ENCODE measurements at places on chromosomes 5 and 9.

- no peak for DNase-seq
Measured at GRCh38 chr9:130188860-130189481, 16.8 kb downstream of the NCS1 start.

DNA sequence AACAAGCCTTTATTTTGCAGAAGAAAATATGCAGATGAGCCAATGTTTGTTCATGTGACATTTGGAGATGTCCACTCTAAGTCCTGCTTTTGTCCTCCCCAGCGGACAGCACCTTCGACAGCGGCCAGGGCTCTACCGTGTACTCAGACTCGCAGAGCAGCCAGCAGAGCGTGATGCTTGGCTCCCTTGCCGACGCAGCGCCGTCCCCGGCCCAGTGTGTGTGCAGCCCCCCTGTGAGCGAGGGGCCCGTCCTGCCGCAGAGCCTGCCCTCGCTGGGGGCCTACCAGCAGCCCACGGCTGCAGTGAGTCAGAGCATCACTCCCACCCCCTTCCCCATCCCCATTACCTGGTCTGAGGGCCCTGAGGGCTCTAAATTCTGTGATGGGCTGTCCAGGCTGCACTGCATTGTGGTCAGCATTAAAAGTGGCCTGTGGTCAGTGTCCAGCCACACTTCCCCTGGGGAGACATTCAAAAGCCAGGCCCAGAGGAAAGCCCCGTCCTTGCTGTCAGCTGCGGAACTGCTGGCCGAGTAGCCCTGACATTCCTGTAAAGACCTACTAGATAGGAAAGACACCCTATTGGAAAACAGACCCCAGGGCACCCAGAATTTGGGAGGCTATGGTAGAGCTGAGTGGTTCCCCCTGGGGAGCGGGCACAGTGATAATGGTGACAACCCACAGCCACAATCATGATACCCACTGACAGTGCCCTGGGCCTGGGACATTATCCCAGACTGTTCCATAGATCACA lies 69.0 kb downstream of the WNK2 start:
- no peak for DNase-seq

- no peak for DNase-seq
Measured at GRCh38 chr5:178131446-178131996, 707 bp downstream of the RMND5B start.

DNA sequence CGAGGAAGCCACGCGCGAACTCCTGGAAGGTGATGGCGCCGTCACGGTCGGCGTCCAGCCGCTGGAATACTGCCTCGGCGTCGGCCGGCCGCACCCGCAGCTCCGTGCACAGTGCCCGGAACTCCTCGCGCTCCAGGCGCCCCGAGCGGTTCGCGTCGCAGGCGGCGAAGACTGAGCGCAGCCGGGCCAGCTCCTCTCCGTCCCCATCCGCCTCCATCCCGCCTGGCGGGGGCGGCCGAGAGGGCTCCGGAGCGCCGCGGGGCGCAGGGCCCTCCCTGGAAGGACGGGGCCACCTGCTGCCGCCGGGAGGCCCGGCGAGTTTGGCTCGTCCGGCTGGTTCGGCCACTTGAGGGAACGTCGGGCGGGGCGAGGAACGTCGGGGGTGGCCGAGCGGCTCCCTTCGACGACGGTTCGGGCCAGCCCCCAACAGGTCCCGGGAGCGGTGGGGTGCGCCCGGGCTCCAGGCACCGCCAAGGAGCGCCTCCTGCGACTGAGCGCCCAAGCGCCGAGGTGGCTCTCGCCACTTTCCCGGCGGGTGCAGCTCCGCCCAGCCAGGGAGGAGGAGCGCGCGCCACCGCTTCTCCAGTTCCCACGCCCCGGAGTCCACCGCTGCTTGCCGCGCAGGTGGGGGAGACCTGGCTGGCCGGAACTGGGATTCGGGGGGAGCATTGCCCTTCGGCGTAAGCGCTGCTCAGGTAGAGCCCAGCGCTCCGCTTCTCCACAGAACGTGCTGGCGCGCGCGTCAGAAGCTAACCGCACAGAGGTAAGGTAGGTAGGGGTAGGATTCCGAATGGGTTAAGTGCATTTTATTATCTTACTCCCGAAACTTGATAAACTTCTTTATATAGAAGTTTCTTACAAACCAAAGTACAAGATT lies at the start of gene RASEF:
Gene RASEF, minus strand, starts transcription at position 492 of the 877 bp plus-strand sequence. Its CDS starts 275 bp downstream, at position 217.
- DNase-seq: no peak

- DNase-seq: no peak
Measured at GRCh38 chr9:2493109-2493508, 128.5 kb upstream of the VLDLR start.

DNA sequence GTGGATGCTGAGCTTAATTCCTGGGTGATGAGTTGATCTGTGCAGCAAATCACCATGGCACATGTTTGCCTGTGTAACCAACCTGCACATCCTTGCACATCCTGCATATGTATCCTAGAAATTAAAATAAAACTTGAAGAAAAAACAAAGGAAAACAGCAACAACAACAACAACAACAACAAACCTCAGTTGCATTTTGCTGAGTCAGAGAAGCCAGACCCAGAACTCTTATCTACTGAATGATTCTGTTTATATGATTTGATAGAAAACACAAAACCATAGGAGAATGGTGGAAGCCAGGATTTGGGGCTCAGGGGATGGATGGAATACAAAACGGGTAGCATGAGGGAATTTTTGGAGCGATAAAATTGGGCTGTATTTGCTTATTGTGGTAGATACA lies 215.8 kb upstream of the PPP1R2B start:
- DNase-seq: no peak

DNA sequence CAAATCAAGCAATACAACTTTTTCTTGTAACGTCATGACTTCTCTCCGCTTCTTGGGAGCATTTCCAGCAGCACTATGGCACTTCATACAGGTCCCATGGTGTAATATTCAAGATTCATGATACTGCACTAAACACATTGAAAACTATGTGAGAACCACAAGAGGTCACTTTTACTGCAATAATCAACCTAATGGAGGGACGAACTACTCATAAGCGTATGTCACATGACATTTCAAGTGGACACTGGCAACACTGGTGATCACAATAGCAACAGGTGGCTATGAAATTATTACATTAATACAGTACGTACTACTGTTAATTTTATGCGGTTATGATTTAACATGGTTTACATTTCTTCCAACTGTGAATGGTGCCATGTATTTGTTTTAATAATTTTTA lies 78.6 kb upstream of the TBC1D9B start:
- DNase-seq: no peak

All from stimulated activated CD4-positive, alpha-beta T cell treated with anti-CD3 and anti-CD28 coated beads, Interleukin-2, amount 100 ng/mL, for 4 hours (primary cell).